ENCODE measurements at places on chromosomes 6 and 20.

- no peak for DNase-seq
Observed at GRCh38 chr20:15364781-15365180, 1027.4 kb upstream of the FLRT3 start.

- DNase-seq, result peak; percentile 87
Observed at GRCh38 chr6:44072959-44073611, 54.2 kb downstream of the MRPL14 start.

- peak; percentile 61 for DNase-seq
Observed at GRCh38 chr20:41524980-41525613, 93.1 kb downstream of the CHD6 start.

DNA sequence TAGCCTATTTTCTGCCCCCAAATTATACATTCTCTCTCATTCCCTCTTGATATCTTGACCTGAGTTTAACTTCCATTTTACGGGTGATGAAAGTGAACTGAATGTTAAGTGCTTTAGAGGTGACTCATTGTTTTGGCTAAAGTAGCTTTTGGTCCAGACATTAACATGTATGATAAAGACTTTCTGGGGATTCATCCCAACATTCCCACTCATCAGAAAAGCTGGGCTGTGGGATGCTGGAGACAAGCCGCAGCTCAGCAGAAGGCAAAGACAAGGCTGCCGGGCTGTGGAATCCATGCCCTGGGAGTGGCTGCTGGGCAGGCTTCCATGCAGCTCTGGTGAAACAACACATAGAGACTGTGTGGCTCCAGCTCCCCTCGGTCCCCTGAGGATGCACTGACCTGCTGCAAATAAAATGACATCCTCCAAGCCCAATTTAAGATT, 89.9 kb upstream of the SYNDIG1 start:
- DNase-seq, result no peak

GRCh38 chr20:43715044-43715443, 11.8 kb downstream of the GTSF1L start:
- no peak for DNase-seq

DNA sequence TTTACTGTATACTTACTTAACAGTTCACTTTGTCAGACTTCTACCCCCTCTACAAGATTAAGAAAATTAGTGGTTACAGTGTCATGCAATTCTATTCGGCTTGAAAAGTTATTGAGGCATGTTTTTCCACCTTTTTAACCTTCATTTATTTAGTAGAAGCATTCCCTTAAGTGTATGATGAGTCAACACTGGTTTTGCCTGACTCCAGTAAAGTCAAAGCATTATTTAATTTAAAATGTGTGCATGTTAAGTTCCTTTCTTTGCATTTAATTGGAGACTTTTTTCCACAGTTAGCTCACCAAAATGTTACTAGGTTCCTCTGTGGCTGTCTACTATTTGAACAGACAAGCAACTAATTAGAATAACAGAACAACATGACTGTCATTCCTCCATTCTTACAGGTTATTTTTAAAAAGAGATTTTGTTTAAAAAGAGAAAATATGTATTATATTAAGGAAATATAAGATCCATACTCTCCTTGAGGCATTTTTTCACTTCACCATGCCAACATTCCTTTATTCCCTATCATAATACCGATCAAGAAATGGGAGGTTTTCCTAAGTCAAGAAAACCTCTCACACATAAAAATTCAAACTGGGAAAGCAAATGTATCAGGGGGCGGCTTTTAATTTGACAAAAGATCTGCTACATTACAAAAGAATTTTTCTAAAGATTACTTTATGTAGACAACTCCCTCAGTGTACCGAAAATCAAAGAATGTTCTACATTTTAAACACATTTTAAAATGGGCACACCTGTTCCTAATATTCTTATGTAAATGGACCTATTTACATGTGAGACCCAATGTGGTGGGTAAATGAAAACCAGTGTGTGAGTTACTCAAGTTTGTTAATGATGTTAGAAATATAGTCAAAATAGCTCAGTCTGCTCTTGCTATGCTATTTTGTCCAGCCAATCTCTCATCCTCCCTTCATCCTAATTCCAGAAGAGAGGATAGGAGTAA, 361.2 kb downstream of the UTRN start:
- no peak for DNase-seq

GRCh38 chr6:89944826-89945407, 50.6 kb downstream of the GJA10 start:
- DNase-seq, result peak; percentile 60

DNA sequence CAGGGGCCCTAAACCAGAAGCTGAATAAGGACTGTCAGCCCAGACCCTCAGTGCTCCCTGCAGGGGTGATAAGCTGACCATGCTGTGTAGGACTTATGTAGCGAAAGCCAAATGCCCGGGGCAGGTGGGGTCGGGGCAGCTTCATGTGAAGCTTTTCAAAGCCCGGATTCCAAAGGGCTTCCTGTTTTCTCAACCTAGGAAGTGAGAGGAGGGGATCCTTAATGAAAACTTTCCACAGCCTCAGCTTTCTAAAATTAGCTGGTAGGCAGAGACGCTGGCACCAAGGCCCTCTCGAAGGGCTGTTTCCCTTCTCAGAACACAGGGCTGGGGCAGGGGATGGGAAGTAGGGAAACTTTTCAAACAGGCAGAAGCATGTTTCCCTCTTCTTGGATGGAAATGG, 148.9 kb downstream of the NFATC2 start:
- no peak for DNase-seq

- DNase-seq, result no peak
Observed at GRCh38 chr6:4162370-4162769, 27.0 kb upstream of the ECI2 start.

DNA sequence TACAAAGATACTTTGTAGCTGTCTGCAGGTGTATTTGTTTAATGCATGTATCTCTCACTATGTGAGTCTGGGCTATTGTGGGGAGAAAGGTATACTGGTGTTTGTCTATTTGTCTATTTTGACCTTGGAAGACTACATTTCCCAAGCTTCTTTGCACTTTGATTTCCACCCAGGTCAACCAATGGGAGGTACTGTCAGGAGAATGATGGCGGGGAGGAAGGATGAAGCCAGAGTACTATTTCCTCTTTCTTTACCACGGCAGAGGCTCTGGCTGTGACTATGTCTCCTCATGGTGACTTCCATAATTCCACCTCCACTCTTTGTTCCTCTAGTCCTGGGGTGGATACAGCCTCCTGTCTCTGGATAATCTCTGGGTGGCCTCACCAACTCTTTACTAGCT, 23.1 kb downstream of the LBP start:
- DNase-seq, result peak; percentile 53

GRCh38 chr6:85465762-85466161, 15.9 kb downstream of the NT5E start:
- DNase-seq, result no peak

DNA sequence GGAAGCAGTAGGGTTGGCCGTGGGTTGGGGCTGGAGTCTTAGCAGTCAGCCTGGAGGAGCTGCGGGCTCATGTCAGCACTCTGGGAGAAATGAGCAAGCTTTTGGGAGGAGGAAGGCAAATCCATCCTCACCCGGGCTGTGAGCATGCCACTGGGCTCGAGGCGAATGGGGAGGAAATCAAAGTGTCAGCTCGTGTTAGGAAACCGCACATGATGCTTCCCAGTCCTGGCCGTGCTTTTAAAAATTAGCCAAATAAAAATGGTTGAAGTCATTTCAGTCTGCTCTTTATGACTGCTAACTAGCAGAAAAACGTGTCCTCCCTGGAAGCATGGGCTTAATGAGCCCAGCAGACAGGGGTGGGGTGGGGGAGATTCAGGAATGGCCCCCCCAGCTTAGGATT, 98.1 kb downstream of the NFATC2 start:
- no peak for DNase-seq

DNA sequence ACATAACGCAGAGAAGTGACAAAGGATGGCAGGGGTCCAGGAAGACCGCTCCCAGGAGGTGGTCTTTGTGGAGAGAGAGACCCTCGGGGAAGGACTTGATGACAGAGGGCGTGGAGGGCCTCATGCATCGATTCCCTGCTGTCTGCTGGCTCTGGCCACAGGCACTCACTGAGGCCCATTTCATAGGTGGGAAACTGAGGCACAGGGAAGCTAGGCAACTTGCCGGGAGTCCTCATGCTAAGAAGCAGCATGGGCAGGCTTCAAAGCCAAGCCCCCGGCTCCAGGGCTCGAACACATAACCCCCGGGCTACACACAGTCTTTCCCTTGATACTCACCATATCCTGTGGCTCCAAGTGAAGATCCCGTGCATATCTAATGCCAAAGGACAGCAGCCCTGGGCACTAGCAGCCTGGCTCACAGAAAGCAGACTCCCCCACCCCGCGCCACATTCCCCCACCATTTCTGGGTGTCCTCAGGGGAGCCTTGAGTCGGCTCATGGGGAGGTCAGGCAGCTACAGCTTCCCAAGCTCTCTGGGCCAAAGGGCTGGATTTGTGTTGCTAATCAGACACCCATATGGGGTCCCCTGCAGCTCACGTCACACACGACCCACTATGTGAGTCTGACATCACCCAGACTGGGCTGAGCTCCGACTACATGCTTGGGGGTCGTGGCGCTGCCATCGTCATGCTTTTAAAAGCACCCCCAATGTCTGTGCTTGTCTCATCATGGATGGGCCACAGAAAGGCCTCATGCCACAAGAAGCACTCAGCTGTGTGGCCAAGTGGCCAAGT, 130.9 kb upstream of the PMEPA1 start:
- DNase-seq, result no peak

DNA sequence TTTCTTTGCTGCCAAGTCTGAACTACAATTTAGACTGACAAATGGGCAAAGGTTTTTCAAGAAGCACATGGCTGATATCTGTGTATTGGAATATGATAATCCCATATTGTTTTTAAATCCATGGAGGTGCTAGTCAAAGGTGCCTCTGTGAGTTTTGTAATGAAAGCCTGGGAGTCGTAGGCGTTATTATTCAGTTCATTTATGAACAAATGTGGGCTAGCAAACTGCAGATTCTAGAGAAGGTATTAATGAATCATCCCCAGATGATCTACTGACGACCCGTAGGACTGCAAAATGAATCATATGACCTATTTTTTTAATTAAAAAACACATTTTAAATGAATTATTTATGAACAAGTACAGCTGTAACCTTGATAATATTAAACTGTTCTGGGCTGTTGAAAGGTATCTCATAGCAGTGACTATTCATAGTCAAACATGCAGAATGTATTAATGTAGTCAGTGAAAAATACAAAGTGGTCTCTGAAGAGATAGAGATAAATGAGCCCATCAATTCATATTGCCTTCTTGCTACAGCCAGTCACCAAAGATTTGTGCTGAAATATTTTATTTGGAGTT, 1317.8 kb upstream of the MAP3K7 start:
- DNase-seq, result no peak

DNA sequence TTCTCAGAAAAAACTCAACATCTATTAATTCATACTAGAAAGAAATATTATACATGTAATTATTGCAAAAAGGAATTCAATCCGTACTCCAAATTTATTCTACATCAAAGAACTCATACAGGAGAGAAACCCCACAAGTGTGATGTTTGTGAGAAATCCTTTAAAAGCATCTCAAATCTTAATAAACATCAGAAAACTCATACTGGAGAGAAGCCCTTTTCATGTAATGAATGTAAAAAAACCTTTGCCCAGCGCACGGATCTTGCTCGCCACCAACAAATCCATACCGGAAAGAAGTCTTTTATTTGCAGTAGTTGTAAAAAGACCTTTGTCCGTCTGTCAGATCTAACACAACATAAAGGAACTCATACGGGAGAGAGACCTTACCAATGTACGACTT, 22.0 kb downstream of the ZNF334 start:
- DNase-seq, result no peak

DNA sequence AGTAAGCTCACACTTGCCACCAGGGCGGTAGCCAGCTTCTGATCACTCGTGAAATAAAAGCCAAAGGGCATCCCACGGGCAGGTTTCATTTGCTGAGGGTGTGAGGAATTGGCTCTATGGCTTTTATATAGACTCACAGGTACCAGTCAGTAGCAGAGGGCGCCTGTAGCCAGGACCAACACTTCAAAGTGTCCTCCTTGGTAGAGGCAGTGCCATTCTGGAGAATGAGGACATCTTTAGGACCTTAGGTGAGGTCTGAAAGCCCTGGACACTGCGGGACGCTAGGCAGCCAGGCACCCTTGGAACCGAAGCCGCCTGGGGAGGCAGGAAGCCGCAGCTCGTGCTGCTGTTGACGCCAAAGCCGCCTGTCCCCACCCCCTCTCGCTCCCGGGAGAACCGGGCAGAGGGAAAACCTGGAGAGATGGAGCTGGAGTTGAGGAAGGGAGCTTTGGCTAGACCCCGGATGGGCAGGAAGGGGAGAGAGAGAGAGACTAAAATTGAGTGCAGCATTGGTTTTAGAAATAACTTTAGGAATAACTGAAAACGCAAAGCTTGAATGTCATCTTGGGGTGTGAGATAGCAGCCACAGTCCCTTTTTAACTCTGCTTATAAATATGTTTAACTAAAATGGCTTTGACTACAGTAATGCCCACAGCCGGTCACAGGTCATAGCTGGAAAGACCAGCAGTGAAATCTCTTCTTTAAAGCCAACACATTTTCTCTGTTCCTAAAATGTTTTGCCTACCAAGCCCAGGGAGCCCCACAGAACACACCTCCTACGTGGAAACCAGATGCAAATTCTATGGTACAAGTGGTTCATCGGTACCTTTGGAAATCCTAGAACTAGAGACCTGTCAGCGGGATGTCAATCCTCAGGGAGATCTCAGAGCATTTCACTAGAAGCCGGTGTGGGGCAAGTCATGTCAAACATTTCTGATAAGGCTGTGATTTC, 128.5 kb upstream of the CDYL start:
- peak; percentile 57 for DNase-seq

GRCh38 chr6:145627451-145627850, 107.9 kb downstream of the EPM2A start:
- DNase-seq, result no peak

DNA sequence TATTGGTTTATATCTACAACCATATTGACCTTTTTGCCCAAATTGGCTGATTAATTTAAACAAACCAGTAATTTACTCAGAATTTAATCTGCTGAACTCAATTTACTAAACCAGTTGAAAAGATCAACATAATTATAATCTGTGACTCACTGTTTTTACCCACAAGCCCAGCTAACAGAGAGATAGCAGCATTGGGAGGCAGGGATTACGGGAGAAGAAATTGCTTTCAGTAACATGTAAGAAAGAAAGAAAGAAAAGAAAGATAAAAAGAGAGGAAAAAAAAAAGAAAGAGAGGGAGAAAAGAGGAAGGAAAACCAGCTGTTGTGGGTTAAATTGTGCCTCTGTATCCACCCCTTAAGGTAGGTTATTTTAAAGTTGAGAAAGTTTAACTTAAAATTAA, 13.3 kb upstream of the RHAG start:
- DNase-seq, result no peak
